Lung (tissue), 17 donors: ENCODE measurements at places on chromosomes 2 and 18.

DNA sequence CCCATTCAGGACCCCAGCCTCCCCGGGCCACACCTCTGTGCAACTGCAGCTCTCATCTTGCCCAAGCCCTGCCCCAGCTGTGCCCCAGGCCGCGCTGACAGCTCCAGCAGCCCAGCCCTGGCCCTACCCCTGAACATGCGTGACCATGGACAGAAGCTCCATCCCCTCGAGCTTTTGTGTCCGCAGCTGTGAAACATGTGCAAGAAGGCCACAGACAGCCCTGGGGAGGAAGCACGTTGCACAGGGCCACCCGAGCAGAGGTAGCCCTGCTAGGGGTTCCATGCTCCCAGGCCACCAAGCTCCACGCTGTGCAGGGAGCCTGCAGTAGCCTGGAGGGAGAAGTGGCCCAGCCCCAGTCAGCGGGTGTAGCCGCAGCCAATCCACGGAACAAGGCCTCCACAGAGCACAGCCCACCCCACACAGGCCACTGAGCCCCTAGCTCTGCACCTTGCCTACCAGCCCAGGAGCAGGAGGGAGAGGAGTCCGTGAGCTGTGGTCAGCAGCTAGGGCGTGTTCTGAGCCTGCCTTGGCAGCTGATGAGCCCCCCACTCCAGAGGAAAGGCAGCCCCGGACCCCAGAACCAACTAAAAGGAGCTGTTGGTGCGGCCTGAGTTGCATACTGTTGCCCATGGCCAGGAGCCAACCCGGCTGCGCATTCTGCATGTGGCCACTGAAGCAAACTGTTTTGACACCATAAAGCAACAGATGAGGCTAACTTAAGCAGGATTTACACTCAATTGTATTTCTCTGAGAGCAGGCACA lies 184.0 kb downstream of the SEPTIN10 start:
- no peak overlapping the region for H3K27ac ChIP-seq
- no peak for DNase-seq
- peaks cover 3% of the 10 kb centered on the region for H3K36me3 ChIP-seq
- no peaks in the 10 kb centered on the region for H3K4me1 ChIP-seq
- no peaks in the 10 kb centered on the region for H3K27me3 ChIP-seq
- no peak overlapping the region for H3K4me3 ChIP-seq

DNA sequence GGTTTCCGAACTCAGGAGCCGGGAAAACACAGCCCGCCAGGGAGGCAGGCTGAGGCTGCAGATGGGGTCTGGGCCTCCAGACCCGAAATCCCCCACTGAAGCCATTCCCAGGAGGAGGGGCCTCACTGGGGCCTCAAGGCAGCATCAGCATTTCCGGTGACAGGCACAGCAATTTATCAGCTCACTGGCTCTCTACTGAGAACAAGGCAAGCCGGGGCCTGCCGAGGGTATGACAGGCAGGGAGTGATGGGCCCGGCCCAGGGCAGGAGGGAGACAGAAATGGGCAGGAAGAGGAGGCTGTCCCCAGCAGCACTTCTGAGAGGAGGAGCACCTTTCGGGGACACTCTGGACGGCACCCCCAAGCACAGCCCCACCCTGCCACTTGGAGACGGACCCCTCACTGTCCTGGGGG lies 12.5 kb downstream of the SDC1 start:
- no peaks in the 10 kb centered on the region for H3K36me3 ChIP-seq
- no peaks in the 10 kb centered on the region for H3K27me3 ChIP-seq
- peak overlapping the region; percentile 70 for H3K27ac ChIP-seq
- no peaks in the 10 kb centered on the region for H3K4me1 ChIP-seq

DNA sequence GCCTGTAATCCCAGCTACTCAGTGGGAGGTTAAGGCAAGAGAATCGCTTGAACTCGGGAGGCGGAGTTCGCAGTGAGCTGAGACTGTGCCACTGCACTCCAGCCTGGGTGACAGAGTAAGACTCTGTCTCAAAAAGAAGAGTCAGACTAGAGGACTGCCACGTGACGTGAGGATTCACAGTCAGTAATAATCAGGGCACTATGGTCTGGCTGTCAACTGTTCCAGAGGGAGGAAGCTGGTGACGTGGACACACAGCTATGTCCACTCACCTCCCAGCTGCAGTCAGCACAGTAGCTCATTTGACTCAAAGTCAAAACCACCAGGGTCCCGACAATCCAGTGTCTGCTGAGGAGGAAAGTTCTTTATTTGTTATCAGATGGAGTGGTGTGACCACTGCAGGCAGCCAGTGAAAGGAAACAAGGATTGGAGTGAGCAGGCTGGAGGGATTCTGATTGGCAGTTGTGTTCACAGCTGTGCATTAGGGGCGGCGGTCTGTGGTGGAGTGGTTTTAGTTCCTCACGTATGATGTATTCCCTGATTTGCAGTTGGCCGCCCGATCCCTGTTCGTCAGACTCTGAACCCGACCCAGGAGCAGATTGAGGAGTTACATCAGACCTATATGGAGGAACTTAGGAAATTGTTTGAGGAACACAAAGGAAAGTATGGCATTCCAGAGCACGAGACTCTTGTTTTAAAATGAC lies 37.9 kb downstream of the MOGAT1 start:
- H3K36me3 ChIP-seq: no peaks in the 10 kb centered on the region
- H3K27me3 ChIP-seq: no peaks in the 10 kb centered on the region
- H3K4me3 ChIP-seq: no peak overlapping the region
- peak; percentile 89 for DNase-seq
- peak overlapping the region; percentile 81 for H3K27ac ChIP-seq
- peaks cover 29% of the 10 kb centered on the region for H3K4me1 ChIP-seq

GRCh38 chr2:168798076-168798887 lies 4.2 kb upstream of the NOSTRIN start:
- H3K27me3 ChIP-seq: no peaks in the 10 kb centered on the region
- H3K4me3 ChIP-seq: no peak overlapping the region
- DNase-seq: peak; percentile 58
- no peaks in the 10 kb centered on the region for H3K36me3 ChIP-seq
- H3K27ac ChIP-seq: no peak overlapping the region
- peaks cover 9% of the 10 kb centered on the region for H3K4me1 ChIP-seq

GRCh38 chr2:217839073-217839749 lies 163.6 kb downstream of the TNS1 start:
- H3K4me3 ChIP-seq: no peak overlapping the region
- H3K36me3 ChIP-seq: peaks cover 8% of the 10 kb centered on the region
- H3K27ac ChIP-seq: peak overlapping the region; percentile 68
- peak; percentile 38 for DNase-seq
- H3K27me3 ChIP-seq: no peaks in the 10 kb centered on the region
- peaks cover 53% of the 10 kb centered on the region for H3K4me1 ChIP-seq

GRCh38 chr2:10966056-10966455 lies 54.3 kb downstream of the KCNF1 start:
- no peak for DNase-seq
- H3K4me1 ChIP-seq: no peaks in the 10 kb centered on the region
- no peaks in the 10 kb centered on the region for H3K27me3 ChIP-seq
- no peak overlapping the region for H3K4me3 ChIP-seq

- H3K36me3 ChIP-seq: no peaks in the 10 kb centered on the region
- no peaks in the 10 kb centered on the region for H3K4me1 ChIP-seq
- H3K27me3 ChIP-seq: no peaks in the 10 kb centered on the region
- H3K27ac ChIP-seq: no peak overlapping the region
- H3K4me3 ChIP-seq: no peak overlapping the region
- no peak for DNase-seq
Observed at GRCh38 chr2:240423788-240424191, 11.7 kb upstream of the GPC1 start.

DNA sequence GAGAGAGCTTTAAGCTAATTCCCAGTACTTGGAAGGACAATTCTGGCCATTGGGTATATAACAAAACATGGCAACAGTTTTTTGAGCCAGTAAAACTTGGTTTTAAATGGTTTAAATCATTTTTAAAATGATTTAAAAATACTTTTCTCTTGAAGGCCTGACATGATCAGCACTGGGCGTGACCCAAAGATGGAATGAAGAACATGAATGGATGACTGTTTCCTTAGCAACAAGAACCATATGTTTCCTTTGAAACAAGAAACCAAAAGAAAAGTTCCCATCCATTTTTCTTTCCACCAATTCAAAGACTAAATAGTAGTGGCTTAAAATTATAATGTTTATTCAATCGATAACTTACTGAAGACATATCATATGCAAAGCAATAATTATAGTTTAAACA lies 348.3 kb upstream of the FIGN start:
- H3K36me3 ChIP-seq: no peaks in the 10 kb centered on the region
- no peak for DNase-seq
- H3K27me3 ChIP-seq: no peaks in the 10 kb centered on the region
- H3K27ac ChIP-seq: no peak overlapping the region
- H3K4me1 ChIP-seq: no peaks in the 10 kb centered on the region

DNA sequence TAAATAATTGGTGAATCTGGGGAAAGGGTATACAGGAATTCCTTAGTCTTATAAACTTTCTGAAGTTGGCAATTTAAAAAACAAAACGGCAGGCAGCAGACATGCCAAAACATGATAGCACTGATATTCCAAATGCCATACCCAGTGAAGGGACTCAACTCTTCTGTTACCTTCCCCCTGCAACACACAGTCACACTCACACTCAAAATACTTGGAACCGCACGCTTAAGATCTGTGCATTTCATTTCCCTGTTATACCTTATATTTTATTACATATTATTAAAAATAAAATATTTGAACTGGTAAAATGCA lies 123.4 kb downstream of the ZFP36L2 start:
- H3K4me1 ChIP-seq: peaks cover 64% of the 10 kb centered on the region
- H3K36me3 ChIP-seq: no peaks in the 10 kb centered on the region
- no peaks in the 10 kb centered on the region for H3K27me3 ChIP-seq
- DNase-seq: no peak

DNA sequence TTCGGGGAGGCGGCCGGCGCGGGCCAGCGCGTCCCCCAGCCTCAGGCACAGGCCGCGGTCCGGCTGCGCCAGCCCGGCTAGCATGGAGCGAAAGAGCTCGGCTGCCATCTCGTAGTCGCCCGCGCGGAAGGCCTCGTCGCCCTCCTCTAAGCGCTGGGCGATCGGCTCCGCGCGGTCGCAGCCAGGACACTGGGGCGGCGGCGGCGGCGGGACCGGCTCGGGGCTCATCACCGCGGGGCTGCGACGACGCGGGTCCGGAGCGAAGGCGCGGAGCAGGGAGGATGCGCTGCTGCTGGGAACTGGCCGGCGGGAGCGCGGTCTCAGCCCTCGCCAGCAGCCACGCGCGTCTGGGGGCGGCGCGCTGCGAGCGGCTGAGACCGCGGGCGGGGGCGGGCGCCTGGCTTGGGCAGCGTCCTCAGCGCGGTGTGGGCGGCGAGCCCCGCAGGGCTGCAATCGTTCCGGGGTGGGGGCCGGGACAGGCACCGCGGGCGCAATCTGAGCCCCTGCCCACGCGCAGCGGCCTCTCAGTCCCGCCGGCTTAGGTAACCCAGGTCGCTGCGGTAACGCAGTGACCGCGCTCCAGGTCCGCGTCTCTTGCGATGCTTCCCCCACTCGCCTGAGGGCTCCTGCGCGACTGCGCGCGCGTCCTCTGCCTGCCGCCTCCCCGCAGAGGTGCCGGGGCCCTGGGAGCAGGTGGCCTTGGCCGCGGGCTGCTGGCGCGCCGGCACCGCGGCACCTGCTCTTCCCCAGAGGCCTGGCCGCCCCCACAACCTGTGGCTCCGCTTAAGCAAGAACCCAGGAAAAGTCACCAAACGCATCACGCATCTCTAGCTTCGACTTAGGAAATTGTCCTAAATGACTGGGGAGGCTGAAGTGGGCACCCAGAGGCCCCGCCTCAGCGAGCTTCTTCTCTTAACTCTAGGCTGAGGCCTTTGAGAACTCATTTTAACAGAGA lies at the start of gene LONRF2:
Gene LONRF2 (minus strand): TSS at position 636 of the 955 bp plus-strand sequence. CDS start 408 bp downstream, at position 228.
- H3K4me1 ChIP-seq: no peaks in the 10 kb centered on the region
- H3K36me3 ChIP-seq: no peaks in the 10 kb centered on the region
- peak within 1 kb of the TSS; percentile 76 for H3K27ac ChIP-seq
- peak; percentile 28 for DNase-seq
- H3K4me3 ChIP-seq: peak within 1 kb of the TSS; percentile 74

- DNase-seq: no peak
- H3K27me3 ChIP-seq: no peaks in the 10 kb centered on the region
- no peak overlapping the region for H3K27ac ChIP-seq
- H3K4me1 ChIP-seq: peaks cover 36% of the 10 kb centered on the region
- no peaks in the 10 kb centered on the region for H3K36me3 ChIP-seq
- no peak overlapping the region for H3K4me3 ChIP-seq
Observed at GRCh38 chr18:54775686-54776085, 52.6 kb upstream of the RAB27B start.

DNA sequence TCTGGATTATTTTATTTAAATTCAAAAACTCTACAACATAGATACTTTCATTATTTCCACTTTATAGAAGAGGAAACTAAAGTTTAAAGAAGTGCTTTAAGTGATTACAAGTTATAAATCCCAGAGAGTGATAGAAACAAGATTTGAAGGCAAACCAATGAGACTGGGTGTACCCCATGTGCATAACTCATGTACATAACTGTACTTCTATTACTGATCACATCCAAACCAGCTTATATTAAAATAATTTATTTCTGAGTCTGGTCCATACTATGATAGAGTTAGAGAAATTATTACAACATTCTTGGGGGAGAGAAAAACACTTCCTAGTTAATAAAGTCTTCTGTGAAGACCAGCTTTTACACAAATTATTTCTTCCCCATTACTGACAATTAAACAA lies 221.4 kb downstream of the EXOC6B start:
- no peak overlapping the region for H3K4me3 ChIP-seq
- no peak overlapping the region for H3K27ac ChIP-seq
- peaks cover 7% of the 10 kb centered on the region for H3K4me1 ChIP-seq
- H3K36me3 ChIP-seq: no peaks in the 10 kb centered on the region
- H3K27me3 ChIP-seq: no peaks in the 10 kb centered on the region

DNA sequence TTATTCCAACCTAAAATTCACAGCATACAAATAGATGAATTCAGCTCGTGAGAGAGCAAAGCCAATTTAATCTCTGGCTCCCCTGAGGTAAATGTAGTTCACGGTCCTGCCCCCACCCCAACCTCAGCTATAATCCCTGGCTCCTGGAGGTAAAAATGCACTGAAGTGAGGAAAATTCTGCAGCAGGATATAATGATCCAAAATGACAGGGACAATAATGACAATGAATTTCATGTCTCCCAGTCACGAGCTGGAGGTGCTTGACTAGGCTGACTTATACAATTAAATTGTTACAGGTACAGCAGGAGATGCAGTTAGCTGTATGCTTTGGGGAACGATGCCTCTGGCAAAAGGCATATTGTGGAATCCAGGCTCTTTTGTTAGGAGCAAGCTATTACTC lies 82.0 kb downstream of the GPD2 start:
- no peaks in the 10 kb centered on the region for H3K27me3 ChIP-seq
- H3K36me3 ChIP-seq: no peaks in the 10 kb centered on the region
- H3K4me3 ChIP-seq: no peak overlapping the region
- DNase-seq: no peak
- H3K4me1 ChIP-seq: no peaks in the 10 kb centered on the region

DNA sequence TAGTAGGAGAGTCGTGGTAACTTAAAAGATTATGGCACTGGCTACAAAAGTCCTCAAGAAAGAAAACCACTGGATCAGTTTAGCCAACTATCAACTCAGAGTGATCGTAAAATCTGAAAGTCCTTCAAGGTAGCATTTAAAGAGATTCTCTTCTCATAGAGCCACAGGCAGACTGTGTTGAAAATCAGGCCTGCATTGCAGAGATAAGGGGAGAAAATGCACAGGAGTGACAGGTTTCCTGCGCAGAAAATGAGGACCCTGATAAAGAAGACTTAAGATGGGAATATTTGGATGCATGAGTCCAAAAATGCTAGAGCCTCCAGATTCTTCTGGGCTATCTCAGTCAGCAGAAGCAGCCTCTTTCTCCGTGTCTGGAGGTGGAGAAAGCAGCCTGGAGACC lies 360.9 kb downstream of the PLCL1 start:
- H3K4me1 ChIP-seq: no peaks in the 10 kb centered on the region
- no peak overlapping the region for H3K4me3 ChIP-seq
- H3K36me3 ChIP-seq: no peaks in the 10 kb centered on the region
- H3K27ac ChIP-seq: no peak overlapping the region
- DNase-seq: no peak

- no peak for DNase-seq
- H3K4me1 ChIP-seq: no peaks in the 10 kb centered on the region
- no peaks in the 10 kb centered on the region for H3K36me3 ChIP-seq
- H3K27me3 ChIP-seq: no peaks in the 10 kb centered on the region
- no peak overlapping the region for H3K27ac ChIP-seq
Observed at GRCh38 chr2:24054366-24055010, 4.9 kb downstream of the FKBP1B start.
